Right lung (tissue), 10 donors: ENCODE measurements at places on chromosomes 1 and 21.

GRCh38 chr1:70720109-70720508 is 309.0 kb downstream of the CTH start:
- DNase-seq: no peak

DNA sequence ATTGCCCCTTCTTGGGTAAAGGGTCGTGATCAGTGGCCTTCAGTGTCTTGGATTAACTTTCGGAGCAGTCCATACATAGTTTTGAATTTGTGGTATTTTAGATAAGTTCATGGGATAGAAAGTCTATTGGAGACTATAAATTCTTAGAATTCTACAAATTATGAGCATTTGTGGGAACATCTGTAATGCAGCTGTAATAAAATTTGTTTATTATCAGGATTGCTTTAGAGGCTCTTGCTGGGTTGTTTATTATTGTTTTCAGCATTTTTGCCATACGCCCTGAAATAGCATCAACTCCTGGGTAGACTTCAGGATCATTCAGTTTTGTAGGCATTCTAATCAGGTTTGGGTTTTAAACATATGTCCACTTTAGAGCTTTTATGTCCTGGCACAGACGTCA is 16.1 kb downstream of the LAMC1 start:
- DNase-seq: no peak

DNA sequence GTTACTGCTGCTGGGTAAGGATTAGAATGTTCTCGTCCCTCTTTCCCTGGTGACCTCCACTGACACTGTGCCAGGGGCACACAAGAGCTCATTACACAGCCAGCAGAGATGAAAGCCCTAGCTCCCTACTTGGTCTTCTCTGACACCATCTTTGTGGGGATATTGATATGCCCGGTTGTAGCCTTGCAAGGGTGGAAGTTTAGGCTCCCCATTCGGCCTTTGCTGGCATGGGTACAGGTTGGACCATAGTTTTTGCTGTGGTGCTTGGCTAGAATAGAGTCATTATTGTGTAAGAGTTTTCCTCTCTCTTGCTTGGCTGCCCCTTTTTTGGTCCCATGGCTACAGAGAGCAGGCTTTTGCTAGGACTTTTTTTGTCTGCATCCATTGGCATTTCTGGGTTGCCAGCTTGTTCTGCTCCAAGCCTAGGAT is 12.3 kb downstream of the RAB4A start:
- DNase-seq: no peak

DNA sequence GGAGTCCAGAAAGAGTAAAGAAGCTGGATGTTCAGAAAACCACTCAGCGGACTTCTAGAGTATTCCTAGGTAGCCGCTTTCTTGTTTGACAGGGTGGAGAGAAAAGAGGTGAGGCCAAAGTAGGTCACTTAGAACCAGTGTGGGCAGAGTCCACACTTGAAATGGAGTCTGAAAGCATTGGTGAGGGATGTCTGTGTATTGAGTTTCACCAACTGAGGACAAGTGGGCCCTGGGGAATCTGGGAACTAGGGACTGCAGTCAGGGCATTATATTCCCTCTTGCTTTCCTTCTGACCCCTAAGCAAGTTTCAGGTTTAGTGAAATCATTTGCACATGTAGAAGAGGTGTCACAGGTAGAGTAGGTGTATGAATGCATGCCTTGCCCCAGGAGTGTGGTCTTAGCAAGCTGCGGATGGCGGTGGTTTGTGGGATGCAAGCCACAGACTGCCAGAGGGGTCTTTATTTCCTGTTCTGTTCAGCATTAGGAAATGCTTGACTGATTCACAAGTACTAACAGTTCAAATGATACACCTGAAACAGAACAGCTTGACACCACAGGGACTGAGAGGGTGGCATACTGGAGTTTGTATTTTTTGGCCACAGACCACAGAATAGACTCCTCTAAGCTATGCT is 1.1 kb upstream of the GNG12 start:
- DNase-seq: no peak

- DNase-seq: no peak
These were observed 10.0 kb upstream of the LBR start for GRCh38 chr1:225437710-225438437.

GRCh38 chr1:14732728-14733047 is 134.2 kb downstream of the KAZN start:
- DNase-seq: no peak

- no peak for DNase-seq
These were observed 102.6 kb upstream of the ATP1A1 start for GRCh38 chr1:116270316-116271057.

DNA sequence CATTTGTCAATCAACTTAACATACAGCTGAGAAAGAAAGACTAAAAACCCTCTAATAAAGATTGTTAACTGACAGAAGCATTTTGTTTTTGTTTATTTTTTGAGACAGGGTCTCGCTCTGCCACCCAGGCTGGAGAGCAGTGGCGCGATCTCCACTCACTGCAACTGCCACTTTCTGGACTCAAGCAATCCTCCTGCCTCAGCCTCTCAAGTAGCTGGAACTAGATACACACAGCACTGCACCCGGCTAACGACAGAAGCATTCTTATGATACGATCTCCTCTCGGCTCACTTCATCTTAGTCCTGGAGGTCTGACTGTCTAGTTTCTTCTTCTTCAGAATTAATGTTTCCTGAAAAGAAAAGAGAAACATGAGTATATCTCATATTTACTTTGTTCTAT is 23.5 kb downstream of the RSPH1 start:
- DNase-seq: no peak

DNA sequence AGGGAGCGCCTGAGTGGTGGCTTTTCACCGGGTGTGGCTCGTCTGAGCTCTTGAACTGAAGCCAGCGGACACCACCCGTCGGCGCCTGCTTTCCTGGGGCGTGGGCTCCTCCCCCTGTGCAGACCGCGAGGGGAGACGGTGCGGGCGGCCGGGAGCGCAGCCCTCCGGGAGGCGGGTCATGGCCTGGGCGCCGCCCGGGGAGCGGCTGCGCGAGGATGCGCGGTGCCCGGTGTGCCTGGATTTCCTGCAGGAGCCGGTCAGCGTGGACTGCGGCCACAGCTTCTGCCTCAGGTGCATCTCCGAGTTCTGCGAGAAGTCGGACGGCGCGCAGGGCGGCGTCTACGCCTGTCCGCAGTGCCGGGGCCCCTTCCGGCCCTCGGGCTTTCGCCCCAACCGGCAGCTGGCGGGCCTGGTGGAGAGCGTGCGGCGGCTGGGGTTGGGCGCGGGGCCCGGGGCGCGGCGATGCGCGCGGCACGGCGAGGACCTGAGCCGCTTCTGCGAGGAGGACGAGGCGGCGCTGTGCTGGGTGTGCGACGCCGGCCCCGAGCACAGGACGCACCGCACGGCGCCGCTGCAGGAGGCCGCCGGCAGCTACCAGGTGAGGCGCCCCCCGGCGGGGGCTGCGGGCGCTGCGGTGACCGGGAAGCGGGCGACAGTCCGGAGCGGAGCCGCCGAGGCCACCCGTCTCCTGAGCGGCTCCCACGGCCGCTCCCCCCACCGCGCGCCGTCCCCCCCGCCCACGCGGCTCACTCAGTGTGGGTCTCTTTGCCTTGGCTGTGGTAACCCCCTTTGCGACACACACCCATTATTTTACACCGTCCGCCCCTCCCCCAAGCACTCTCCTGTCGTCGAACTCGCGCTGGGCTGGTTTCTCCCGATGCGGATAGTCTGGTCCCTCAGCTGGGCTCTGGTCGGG is at the start of gene TRIM58:
Gene TRIM58, plus strand, starts transcription at position 119 of the 916 bp plus-strand sequence. Its CDS starts 60 bp downstream, at position 179.
- no peak for DNase-seq

GRCh38 chr1:55611123-55611522 is 396.0 kb upstream of the USP24 start:
- DNase-seq: no peak

DNA sequence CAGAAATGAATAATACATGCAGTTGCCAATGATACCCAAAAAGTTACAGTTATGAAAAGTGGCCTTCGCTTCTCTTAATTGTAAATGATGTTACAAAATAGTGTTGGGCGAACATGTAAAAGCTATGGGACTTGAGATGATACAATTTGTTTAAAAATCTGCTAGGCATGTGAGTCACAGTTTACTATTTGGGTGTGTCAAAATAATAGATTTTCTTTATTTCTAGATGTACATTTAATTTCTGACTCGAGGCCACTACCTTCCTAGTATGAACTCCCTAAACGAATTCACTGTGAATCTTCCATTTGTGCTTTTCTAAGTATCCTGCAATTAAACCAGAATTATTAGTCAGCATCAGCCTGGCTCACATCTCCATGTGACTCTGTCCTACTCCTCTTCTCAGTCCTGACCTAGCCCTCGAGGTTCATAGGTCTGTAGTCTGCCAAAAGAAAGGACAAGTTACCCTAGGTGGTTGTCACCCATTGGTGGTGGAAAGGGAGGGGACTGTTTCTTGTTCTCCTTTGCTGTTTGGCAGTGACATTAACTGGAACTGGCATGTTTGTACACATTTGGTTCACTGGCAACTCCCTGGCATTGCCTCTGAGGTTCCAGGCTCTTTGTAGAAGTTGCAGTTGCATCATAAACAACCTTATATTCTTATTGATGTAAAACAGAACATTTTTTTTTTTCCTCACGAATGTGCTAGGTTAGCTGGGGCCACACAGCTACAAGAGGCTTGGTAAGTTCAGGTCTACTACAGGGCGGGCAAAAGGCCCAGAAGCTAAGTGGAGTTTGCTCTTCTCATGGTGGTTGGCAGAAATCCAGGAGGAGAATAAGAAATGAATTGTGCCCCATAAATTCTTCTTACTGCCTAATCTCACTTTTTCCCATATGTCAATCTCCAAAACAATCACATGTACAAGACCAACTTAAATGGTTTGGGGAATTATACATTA is 746.5 kb upstream of the ADAMTS5 start:
- DNase-seq: no peak

- DNase-seq: peak; percentile 63
These were observed at the start of gene NAV1 for GRCh38 chr1:201538612-201539551. NAV1 (plus strand) TSS chr1:201539127; CDS start chr1:201622885, 83,758 bp downstream.

GRCh38 chr21:16976193-16976592 is 536.6 kb upstream of the CXADR start:
- peak; percentile 11 for DNase-seq
